ENCODE measurements at places on chromosomes 5 and 9.

GRCh38 chr5:163916376-163916775 is 411.0 kb downstream of the MAT2B start:
- DNase-seq, result no peak

DNA sequence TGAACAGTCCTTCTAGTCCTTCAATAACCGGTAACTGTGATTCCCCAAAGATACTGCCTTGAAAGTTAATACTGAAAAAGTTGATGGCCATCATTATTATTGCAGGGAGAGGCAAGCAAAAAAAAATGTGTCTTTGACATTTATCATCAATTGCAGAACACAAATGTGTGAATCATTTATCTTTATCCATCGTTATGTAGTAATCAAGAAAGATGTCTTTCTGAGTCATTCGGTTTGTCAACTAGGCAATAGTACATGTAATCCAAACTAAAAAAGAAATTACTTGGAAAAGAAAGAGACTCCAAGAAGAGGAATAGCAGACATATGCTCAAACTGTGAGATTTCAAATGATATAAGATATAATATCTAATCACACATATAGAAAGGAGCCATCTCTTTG is 473.0 kb downstream of the CETN3 start:
- DNase-seq, result no peak

DNA sequence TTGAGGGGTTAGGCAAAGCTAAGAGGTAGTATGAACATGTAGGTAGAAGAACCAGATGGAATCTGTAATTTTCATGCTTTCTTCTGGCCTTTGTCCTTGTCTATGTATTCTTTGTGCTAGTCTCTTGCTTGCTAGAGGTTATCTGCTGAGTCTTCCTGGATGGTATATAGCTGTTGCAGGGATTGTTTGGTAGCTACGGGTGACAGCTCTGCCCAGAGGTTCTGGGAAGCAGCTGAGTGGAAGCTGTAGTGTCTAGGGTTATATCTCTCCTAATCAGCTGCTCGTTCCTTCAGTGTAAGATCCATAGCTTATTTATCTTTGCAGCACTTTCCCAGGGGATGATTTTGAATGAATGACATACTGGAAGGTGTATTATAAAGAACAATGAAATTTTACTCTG is 100.3 kb downstream of the ATG10 start:
- DNase-seq, result no peak

GRCh38 chr9:134641173-134641989 is at the start of gene COL5A1:
TSS of gene COL5A1 (plus strand) at chr9:134641803. CDS start at chr9:134642188, 385 bp downstream.
- peak; percentile 91 for DNase-seq

DNA sequence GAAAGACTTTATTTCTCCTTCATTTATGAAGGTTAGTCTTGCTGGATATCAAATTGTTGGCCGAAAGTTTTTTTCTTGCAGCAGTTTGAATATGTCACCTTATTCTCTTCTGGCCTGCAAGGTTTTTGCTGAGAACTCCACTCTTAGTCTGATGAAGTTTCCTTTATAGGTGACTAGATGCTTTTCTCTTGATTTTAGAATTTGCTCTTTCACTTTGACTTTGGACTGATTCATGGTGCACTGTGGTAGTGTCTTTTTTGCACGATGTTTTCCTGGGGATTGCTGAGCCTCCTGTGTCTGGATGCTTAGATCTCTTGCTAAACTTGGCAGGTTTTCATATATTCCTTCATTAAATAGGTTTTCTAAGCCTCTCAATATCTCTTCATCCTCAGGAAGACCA is 12.4 kb downstream of the AHRR start:
- no peak for DNase-seq

- peak; percentile 60 for DNase-seq
Observed at GRCh38 chr9:113853333-113853732, 22.8 kb upstream of the ZNF618 start.

DNA sequence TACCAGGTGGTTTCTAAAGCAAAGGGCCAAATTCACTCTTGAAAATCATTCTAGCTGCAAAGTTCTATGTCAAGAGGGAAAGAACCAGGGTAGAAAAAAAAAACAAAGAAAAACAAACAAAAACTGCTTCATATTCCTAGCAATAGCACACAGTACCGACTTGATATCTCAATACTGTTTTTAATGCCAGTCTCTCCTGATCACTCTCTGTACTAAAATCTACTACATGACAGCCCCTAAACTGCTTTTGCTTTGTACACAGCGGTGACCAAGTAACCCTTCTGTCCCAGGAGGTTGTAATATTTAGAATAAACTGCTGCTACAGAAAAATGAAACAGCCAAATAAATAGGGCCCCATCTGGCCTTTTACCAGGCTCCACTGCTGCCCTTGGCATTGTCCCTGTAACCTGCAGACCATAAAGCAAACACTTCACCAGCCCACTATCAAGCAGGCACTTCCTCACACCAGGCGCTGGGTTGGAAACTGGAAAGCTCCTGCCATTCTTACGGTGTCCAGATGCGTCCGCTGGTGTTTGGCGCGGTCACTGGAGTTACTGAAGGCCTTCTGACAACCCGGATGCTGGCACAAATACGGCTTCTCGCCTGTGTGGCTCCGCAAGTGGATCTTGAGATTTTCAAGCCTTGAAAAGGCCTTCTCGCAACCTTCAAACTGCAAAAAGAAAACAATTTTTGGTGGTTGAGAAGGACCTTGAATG is 363.2 kb downstream of the GLIS3 start:
- no peak for DNase-seq

DNA sequence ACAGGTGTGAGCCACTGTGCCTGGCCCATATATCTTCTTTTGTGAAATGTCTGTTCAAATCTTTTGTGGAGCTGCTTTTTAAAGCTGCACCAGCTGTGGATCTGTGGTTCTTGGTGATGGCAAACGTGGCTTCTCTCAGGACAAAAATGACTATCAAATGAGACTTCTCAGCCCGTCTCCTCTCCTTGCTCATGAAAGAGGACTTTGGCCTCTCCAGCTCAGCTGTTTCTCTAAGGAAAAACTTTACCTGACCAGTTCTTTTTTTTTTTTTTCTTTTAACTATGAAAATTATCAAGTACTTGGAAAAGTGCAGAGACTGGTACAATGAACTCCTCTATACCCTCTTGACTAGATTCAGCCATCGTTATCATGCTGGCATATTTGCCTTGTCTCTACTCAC is 44.8 kb downstream of the RALGPS1 start:
- DNase-seq, result no peak

- DNase-seq, result no peak
Observed at GRCh38 chr5:129120158-129120581, 25.6 kb downstream of the ISOC1 start.

- no peak for DNase-seq
Observed at GRCh38 chr9:126489581-126490213, 124.0 kb upstream of the LMX1B start.

DNA sequence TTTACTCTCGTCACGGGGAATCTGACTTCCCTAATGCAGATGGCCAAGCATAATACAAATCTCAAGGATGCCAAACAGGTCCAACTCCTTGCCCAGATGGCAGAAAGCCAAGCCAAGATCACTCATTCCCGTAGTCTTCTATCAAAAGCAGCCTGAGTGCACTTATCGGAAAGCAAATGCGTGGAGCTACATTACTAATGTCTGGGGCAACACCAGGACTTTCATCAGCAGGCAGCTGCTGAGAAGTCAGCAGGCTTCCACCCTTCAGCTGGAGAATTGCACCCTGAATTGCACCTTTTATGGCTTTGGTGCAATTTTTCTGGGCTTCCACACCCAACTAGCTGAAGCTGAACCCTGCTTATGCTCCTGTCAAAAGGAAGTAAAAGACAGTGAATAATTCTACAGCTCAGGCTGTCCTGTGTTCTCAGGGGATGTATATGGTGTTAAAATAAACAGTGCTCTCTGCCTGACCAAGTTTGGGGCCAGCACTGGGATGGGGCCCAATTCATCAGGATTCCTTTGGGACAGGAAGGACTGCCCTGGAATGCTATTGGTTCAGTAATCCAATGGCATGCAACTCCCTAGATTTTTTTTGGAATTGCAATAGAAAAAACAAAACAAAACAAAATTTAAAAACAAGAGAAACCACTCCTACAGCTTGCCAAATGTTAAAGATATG is 92.6 kb downstream of the DPYSL3 start:
- DNase-seq, result no peak

DNA sequence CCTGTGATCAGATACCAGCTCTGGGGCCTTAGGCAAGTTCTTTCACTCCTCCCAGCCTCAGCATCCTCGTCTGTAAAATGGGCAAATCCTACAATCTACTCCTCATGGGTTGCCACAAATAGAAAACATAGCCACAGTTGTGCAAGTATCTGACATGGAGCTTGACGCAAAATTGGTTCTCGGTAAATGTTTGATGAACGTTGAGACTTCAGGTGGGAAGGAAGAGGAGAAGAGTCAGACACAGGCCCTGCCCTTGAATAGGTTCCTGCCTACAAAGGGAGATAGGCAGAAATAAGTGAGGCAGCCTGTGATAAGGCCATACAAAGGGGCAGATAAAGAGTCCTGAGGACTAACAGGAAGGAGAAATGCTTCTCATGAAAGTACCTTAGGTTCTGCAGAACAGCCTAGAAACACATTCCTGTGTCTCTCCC is 26.1 kb upstream of the CPEB4 start:
- DNase-seq, result no peak

DNA sequence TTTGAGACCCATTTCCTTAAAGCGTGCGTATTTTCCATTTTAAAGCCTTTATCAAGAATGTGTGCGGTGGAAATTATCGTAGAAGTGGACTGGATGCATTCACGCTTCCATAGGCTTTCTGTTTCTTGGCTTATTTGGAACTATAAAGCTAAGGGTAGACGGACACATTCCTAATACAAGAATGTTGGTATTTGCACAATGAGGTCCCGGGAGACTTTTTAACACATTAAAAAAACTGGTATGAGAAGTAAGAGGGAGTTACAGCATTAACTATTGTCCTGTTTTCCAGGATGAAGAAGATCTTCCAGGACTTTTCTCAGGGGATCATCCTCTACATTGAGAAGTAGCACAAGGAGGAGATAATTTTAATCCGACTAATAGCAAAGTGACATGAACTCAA is 653.0 kb downstream of the MTRR start:
- no peak for DNase-seq

- no peak for DNase-seq
Observed at GRCh38 chr5:6715758-6716628, 2.8 kb downstream of the TENT4A start.

GRCh38 chr5:95347506-95348120 is 43.6 kb upstream of the FAM81B start:
- no peak for DNase-seq

DNA sequence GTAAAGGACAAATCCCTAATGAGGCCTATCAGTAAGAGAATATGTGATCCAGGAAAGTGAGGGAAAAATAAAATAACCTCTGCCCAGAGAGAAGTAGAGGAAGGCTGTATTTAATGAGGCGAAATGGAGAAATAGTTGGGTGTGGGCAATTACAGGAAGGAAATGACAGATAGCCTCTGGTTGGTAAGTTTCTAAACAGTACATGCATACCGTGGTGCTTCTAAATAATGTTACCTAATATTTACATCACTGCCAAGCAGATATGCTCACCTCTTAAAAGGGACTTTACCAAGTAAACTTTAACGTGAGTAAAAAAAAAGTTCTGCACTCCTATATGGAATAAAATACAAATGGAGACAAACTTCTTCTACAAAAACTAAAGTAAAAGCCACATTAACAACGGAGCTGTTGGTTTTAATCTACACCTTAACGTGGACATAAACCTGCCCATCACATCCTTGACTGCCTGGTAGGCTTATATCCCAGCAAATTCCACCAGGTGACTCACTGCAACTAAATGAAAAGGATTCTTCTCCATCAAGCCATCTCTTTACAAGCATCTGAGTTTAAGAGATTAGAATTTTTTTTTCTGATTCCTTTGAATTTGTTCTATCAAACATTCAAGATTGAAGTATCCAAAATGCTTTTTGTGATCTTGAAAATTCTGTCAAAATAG is 12.4 kb downstream of the NFIL3 start:
- DNase-seq, result no peak

DNA sequence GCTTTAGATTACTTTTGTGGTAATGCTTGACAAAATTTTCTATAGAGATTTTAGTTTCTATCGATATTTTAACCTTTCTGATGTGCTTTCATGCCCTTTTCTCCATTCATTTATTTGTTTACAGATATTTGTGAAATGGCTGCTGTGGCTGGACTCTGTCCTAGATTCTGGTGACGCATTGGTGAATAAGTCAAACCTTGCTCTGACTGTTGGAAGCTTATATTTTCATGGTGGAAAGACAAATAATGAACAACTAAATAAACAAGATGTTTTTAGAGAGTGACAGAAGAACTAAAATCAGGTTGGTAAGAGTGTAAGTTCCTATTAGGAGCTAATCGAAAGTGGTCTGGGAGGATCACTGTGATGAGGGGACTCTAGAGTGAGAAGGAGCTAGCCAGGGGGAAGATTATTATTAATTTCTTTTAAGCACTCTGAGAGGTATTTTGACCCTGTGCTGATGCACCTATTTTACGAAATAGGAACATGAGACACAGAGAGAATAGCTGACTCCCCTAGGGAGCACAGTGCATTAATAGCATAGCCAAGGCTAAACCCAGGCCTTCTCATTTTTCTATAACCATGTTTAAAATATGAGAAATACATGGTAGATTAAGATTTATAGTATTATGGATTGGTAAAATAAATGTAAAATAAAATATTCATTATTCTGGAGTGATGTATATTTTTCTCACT is 411.9 kb upstream of the ARRDC3 start:
- no peak for DNase-seq

DNA sequence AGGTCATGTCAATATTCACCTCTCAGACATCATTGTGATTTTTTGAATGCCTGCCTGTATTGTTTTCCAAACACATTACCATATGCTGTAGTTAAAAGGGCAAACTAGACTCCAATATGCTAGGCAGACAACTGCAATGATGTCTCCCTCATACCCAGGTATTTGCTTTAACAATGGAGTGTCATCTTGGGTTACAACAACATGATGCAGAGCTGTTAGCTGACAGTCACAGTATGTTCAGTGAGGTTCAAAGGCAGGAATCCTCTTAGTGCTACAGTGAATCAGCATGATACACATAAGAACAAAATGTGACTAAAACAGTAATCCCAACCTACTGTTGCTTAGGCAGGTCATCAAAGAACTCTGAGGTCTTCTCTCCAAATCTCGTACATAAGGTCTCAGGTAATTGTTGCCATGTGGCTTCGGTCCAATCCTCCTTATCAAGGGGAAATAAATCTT is 24.0 kb downstream of the OR1J1 start:
- no peak for DNase-seq

Measured in NCI-H82 (cell line).